ENCODE measurements at places on chromosomes 16 and 17.
A peak's percentile ranks its signal among the peaks of the same experiment; 100 is the strongest.

DNA sequence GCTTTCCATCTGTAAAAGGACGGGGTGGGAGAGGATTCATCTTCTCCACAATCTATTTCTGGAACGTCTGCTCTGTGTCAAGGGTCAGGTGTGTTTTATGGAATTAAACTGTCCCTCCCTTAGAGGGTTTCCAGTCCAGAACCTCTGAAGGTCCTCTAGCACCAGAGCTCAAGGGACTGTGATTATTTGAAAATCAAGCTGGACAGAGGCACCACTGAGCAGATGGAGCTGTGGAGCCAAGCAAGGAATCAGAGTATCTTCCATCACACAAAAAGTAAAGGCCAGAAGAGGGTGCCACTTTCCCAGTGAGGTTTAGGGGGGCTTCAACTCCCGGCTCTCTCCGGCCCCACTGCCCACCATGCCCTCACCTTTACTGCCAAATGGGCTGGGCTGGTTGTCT, 6.8 kb downstream of the CACNG5 start:
- DNase-seq = no peak

DNA sequence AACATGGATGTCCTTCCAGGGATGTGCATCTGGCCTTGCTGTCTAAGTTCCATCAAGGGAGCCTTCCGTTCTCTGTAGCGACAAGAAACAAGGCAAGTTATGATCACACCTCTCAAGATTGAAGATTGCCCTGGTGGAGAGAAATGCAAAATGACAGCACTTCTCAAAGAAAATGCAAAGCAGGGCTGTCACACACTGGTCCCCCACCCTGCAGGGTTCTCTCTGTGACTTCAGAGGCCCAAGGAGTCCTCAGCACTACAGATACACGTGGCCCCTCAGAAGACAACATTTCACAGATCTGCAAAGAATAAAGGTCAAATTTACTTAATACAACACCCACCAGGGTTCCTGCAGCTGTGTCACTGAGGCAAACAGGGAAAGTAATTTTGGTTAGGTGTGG, 60.7 kb upstream of the TEX2 start:
- DNase-seq = no peak

GRCh38 chr16:57838161-57838560, 35.9 kb upstream of the KIFC3 start:
- no peak for DNase-seq

- DNase-seq = no peak
Observed at GRCh38 chr16:11565665-11566064, 21.1 kb downstream of the LITAF start.

GRCh38 chr17:13977837-13978236, 91.5 kb upstream of the COX10 start:
- DNase-seq = no peak

DNA sequence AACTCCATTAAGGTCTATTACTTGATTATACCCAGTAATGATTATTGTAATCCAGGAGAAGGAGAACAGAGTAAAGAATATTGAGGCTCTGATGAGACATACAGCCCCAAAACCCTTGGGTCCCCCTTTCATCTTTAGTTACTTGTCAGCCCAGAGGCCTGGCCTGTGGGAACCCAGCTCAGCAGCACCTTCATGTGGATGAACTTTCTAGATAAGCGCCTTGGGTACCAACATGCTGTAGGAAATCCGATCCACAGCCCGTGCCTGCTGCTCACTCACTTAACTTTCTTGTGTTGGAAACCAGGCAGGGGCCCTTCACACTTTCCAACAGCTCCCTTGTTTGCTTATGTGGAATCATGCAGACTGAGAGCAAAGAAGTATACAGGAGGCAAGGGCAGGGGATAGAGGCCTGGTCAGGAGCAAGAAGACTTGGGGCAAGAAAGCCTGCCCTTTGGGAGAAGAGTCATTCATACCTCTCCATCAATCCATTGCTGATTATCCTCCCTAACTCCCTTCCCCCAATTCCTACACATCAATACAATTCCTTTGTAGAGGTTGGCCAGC, 64.0 kb upstream of the SOX9 start:
- no peak for DNase-seq

DNA sequence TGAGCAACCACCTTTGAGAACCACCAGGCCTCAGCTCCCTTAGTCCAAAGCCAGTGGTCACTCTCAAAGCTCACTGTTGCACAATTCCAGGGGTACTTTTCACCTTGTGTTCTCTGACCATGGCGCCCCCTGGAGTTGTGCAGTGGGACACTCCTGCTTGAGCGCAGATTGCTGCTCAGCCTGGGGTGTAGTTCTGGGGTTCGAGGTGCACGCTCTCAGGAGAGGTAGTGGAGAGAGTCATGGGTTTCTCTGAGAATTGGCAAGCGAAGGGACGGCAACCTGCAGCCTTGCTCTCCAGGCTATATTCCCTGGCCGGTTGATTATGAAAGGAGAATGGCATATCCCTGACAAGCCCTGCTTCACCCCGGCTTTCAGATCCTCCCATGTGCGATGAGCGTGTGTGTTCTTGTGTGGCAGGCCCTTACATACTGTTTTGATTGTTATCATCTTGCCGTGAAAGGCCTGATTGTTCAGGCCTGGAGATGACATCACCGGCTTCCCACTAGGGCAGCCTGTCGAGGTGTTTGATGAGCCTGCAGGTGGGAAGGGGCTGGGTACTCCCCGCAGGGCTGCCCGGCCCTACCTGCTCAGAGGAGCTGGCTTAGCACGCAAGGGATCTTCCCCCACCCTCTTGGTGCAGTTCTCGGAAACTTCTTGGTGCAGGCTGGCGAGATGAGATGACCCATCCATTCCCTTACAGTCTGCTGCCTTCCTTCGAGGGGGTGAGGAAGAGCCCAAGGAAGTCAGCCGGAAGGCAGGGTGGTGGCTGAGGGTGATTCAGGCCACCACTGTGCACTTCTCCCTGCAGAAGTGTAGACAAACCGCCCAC, 431.2 kb downstream of the SLC39A11 start:
- DNase-seq = peak; percentile 67

DNA sequence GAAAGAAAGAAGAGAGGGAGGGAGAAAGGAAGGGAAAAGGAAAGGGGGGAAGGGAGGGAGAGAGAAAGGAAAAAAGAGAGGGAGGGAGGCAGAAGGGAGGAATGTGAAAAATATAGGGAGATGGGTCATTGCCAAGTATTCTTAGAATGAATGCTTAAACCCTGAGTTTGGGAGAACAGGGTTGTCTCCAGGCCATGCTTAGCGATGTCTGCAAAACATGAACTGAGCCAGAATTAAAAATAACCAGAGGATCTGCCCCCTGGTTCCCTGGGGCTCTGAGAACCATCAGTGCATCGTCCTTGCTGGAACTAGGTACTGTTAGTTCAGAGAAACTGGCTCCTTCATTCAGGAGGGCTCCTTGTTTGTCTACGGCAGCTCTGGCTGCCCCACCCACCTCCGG, 170.4 kb downstream of the IRX5 start:
- no peak for DNase-seq

DNA sequence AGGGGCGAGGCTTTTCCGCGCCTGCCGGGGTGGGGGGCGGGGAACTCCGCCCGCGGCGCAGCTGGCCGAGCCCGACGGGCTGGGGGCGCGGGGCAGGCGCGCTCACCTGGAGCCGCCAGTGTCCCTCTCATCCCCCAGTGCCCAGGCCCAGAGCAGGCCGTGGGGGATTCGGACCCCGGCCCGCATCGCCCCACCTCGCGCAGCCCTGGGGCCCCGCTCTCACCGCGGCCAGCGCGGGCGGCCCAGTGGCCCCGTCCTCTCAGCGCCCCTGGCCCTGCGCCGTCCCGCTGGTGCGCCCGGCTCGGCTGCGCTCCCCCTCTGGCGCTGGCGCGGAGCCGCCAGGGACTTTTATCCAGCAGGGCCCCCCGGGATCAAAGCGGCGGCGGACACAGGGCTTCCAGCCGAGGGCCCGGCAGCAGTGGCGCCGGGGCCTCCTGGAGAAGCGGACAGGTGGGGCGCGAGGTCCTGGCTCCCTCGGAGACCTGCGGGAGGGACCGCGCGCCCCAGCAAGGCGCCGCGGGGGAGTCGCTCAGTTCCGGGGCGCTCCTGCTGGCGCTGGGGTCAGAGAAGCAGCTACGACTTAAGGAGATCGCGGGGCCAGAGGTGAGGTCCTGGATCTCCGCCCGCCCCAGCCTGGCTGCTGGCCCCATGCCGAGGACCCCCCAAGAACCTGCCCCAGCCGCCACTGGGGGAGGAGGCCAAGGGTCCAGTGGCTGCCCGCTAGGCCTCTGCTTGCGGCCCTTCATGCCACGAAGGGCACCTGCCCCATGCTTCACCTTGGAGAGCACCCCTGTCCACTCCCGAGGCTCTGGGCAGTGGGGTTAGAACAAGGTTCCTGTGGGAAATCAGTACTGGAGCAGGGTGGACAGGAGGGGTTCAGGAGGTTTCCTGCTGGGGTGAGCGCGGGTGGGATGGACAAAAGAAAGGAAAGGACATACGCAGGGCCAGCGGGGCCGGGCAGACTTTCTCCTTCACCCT, 823 bp upstream of the NOTUM start:
- no peak for DNase-seq

GRCh38 chr17:8153031-8153451, 837 bp upstream of the PER1 start:
- DNase-seq = no peak

GRCh38 chr17:44362949-44363612, 572 bp downstream of the FAM171A2 start:
- no peak for DNase-seq

DNA sequence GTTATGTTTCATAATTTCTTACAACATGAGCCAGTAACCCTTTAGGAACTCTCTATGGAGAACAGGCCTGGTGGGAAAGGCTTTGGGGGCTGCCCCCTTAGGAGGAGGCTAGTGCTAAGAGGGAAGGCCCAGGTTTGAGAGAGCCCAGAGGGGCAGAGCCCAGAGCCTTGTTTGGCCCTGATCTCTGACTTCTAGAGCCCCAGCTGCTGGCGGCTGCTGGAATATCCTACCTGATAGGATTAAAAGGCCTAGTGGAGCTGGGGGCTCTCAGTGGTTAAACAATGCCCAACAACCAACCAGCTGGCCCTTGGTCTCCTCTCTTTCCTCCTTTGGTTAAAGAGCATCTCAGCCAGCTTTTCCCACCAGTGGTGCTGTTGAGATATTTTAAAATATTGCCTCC, 54.1 kb downstream of the IGF2BP1 start:
- DNase-seq = no peak

GRCh38 chr17:73311428-73311780, 397 bp downstream of the CDC42EP4 start:
- DNase-seq = no peak

- no peak for DNase-seq
Observed at GRCh38 chr17:14818469-14818868, 446.7 kb downstream of the PMP22 start.

DNA sequence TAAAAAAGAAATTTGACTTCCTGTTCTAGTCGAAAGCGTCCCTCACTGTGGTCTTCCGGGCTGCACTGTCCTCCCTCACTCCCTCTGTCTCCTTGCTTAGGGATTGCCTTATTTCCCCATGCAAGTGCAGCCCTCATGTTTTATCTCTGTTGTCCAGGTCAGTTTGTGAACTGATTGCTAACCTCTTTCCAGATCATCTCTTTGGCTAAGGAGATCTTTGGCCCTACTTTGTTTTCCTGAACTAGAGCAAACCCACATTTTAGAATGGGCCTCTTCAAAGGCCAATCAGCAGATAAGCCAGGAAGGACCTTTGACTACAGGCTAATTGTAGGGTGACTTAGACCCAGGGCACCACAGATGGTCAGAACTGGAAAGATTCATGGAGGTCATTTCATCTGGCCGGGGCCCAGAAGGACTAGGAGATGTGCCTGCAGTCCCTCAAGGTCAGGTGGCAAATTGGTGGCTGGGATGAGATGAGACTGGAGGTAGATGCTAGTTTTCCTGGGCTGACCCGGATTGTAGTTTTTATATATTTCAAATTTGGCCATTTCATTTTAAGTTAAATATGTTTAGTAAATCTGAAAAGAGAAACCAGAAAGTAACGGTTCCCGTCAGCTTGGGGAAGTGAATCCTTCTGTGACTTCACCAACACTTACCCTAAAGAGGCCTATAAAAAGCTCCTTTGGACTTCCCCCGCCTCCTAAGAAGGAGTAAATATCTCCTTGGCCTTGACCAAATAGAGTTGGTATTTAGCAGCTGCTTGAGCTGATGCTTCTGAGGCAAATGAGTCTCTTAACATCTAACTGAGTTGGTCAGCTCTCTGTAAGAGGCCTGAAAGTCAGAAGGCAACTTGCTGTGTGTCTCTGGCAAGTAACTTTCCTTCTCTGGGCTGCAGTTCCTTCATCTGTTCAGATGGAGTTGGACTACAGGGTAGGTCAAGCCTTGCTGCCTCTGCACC, 6.2 kb upstream of the SLC25A19 start:
- DNase-seq = no peak

- DNase-seq = no peak
Observed at GRCh38 chr17:1110862-1111598, 68.8 kb downstream of the ABR start.

DNA sequence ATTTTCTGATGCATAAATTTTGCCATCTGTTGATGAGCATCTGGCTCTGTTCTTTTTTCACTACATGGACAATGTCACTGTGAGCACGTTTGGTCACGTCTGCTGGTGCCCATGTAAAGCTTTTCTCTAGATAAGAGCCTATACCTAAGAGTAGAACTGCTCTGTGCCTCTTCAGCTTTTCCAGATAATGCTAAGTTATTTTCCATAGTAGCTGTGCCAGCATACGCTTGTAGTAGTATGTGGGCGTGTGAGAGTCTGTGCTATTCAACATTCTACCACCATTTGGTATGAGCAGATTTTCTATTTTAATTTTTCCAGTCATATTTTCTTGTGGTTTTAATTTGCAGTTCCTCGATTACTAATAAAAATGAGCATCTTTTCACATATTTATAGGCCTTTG, 33.2 kb downstream of the VPS35L start:
- DNase-seq = no peak

DNA sequence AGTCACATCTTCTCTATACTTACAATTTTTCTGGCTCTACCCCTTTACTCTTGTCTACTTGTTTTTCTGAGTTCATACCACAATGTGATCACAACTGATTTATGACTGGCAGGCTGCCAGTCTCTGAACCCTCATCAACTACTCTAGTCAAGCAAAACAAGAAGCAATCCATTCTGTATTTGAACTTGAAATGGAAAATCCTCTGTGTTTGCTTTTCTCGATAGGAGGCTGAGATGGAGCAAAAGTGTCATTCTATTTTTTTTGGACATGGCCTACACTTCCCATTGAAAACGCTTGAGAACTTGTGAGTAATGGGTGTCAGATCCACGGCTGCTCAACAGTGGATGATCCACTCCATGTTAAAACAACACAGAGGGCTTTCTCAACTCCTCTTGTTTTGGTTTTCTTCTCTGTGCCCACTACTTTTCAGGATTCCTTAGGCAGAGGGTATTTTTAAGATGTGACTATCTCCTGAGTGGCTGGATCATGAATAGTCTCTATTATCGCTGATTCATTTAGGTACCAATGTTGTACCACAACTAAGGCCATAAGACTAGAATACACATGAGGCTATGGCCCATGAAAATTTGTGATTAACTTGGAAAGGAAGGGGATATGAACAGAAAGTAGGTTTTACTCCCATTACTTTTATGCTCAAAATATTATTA, 11.7 kb downstream of the TMEM100 start:
- DNase-seq = no peak

DNA sequence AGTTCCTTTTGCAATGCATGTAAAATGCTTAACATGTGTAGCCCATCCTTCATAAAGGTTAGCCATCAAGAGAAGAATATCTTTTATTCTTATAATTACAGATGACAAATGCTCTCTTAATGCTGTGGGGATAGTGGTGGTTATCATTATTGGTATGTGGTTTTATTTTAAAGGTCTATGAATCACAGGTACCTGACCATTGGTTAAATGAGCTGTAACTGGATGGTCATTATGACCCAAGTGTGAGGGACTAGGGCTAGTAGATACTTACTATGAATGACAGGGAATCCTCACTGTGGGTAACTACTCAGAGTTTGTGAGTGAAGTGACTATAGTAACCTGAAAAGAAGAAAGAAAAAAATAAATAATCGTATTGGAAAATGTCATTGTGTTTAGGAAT, 78.8 kb downstream of the CDRT15 start:
- no peak for DNase-seq

Measured in urinary bladder (tissue), 4 donors.